ENCODE measurements at places on chromosomes 5 and 9.

DNA sequence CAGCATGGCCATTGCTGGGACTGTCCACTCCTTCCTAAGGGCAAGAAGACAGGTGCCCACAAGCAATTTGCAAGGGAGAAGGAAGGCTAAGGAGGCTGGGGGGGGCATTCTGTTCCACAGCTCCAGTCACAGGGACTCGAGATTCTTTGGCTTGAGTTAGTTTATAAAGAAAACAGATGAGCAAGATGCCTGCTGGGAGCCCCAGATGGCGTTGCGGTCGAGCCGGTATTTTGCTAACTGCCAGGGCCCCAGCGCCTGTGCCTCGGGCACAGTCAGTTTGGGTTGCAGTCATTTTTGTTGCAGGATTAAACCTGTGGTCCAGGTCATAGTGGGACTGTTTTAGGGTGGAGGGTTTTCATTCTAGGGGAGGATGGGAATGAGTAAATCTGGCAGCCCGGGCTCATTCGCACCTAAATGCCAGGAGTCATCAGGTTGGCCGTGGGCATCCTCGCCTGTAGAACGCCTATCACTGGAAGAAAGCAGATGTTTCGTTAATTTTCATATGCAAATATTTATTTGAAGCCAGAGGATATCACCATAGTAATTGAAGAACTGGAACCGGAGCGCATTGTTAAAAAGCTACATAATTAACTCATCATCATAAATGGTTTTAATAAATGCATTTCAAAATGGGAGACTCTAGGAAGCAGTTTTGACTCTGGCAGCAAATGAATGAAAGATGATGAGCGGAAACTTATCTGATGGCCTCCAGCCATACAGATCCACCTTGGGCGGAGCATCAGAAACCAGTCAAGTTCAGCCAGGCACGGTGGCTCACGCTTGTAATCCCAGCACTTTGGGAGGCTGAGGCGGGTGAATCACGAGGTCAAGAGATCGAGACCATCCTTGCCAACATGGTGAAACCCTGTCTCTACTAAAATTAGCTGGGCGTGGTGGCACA is 87.1 kb upstream of the FCN2 start:
- DNase-seq, result no peak

DNA sequence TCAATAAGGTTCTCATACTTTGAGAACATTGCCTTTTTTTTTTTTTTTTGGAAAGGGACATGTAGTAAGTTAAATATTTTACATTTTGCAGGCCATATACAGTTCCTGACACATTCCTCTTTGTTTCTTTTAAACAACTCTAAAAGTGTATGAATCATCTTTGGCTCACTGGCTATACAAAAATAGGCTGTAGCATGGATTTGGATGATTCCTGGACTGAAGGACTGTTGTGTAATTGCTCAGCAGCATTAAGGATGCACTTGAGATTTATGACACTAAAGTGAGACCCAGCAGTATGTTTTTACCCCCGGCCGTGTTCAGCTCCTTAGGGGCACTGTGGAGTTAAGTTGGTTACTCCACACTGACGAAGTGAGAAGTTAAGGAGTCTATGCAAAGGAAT is 41.3 kb downstream of the VPS13A start:
- DNase-seq, result no peak

DNA sequence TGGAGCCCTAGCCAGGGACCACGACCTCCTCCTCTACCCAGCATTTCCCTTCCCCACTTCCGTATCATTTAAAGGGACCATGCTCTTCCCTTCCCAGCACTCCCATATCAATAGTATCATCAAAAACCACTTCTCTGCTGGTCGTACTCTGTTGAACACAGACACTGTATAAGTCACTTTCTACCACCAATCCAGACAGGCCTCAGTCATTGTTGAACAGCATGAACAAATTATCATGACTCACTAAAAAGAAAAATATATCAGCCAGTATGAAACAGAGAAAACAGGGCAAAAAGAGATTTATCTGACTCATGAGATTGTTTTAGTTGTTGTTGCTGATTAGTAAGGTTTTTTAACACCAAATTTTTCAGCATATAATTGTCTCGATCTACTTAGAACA is 89.8 kb downstream of the CDKN2A start:
- no peak for DNase-seq

DNA sequence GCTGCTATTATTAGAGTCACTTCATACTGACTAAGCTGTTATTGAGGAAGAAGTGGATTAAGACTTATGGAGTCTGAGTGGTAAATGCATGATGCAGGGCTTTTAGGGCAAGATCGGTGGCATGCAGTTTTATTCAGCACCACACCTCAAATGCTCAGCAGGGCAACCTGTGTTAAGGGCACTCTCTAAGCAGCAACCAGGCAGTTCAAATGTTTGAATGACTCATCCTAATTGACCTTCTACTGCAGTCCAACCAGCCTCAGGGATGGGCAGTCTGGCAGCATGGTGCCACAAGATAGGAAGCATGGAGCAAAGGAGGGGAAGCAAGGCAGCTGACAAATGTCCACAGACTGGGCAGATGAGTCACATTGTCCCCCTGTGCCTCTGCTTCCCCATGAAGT is 80.2 kb upstream of the MIER3 start:
- no peak for DNase-seq

DNA sequence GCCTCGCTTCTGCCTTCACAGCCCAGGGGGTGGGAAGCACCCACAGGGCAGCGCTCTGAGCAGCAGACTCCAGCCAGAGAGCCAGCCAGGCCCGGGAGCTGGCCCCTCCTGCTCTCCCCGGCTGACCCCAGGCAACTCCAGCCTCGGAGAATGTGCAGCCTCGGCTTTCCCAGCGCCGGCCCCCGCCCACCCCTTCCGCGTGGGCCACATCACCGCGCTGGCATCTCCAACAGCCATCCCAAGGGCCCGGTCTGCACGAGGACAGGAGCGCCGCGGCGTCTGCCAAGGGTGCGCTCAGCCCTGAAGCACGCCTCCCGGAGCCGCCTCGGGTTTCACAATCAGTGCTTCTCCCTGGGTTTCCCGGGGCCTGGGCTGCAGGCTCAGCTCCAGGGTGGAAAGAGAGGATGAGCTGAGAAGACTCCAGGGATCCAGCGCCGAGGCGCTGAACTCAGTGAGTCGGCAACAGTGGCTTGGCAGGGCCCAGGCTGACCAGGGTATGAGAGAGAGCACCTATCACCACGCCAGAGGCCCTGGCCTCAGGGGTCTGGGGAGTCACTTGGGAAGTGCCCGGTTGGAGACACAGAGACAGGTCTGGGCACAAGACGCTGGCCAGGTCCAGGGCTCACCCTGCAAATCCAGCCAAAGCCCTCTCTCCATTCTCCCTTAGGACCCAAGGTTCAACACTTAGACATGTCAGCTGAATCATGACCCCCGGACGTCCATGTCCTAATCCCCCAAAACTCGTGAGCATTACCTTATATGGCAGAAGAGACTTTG is 79.6 kb downstream of the ADAMTS2 start:
- DNase-seq, result no peak

DNA sequence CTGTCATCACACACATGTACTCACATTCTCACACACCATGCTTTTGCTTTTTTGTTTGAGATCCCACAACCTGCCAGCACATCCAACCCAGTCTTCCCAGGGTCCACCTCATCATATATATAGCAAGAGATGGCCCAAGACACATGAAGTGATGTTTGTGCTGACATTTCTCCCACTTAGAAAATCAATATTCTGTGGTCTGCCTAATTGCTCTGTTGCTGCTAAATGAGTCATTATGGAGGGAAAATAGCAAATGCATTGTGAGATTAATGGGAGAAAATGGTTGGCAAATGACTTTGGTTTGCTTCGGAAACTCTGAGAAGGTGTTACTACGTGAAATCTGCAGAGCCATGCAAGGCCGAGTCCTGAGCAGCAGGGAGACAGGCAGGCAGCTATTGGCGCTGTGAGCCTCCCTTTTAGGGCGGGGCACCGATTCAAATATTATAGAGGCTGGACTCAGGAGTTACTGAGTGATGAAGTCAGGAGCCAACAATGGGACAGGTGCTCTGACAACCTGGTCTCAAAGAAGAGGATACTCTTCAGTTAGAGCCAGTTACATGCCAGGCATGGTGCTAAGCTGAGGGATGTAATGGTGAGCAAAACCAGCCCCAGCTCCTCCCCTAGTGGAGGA is 62.8 kb downstream of the DAB2IP start:
- DNase-seq, result no peak

GRCh38 chr9:119453490-119453911 is 84.3 kb upstream of the BRINP1 start:
- DNase-seq, result no peak

DNA sequence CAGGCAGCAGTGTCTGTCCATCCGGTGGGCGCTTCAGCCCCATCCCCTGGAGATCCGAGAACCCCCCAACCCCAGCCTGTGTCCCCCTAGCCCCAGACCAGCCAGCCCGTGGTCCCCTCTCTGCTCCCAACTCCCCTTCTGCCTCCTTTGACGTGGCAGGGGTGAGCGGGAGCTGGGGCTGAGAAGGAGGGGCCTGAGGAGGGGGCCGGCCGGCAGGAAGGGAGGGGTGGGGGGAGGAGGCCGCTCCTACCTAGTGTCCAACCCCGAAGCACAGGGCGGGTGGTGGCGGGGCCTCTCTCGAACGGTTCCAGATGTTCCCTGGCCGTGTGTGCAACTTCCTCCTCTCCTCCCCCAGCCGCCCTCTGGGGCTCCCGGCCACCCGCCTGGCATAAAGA is 31.0 kb downstream of the GOLGA2 start:
- DNase-seq, result no peak

DNA sequence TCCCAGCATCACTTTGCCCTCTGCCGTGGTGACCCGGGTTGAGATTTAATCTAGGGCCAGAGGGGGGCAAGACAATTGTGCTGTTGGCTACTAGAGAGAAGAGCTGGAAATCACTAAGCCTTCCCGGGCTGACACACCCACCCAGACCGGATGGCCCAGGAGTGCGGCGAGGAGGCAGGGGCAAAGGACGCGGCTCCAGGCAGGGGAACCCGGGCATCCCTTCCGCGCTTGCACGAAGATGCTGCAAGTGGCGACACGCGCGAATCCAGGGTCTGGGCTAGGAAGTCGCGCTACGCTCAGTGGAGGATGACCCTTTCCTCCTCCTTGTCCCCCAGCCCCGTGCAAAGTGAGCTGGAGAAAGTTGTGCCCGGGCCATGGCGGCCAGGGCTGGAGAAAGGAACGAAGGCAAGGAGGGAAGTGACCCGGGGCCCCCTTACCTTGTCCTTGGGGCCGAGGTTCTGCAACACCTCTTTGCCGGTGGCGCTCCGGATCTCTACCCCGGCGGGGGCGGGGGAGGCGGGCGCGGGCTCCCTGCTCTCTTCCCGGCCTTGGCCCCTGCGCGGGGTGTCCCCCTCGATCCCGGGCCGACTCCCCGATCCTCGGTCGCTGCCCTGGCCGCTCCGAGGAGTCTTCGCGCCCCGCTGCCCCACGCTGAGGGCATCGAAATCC is 693 bp downstream of the DPYSL3 start:
- DNase-seq, result no peak

DNA sequence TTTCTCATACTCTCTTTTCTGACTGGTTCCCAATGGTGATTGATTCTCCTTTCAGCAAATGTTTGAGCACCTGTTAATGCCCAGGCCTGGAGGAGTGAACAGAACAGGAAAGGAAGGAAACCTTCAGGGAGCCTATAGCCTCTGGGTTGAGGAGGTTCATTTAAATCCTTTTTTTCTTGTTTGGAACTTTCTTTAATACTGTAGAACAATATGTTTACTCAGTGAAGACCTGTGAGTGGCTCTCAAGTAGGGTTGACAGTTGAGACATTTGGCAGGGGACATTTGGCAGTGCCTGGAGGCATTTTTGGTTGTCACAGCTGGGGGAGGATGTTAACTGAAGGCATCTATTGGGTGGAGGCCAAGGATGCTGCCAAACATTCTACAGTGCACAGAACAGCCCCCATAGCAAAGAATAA is 6.1 kb upstream of the FAM120AOS start:
- DNase-seq, result no peak

GRCh38 chr5:39207345-39208045 is 11.9 kb downstream of the FYB1 start:
- DNase-seq, result no peak

DNA sequence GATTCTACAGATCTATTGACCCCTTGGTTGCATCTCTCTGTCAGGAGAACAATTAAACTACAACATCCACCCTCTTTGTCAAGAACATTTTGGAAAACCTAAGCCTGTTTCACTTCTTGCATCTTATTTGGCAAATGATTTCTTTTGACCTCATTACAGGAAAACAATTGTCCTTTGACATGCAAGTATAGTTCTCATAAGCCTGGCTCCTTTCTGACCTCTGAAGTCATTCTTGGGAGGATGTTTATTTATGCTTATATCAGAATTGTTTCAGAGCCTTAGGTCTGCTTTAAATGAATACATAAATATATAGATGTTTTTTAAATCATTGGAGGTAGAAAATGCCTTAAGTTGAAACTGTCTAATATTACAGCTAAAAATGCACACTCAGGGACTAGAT is 361.3 kb upstream of the PTGER4 start:
- DNase-seq, result no peak

DNA sequence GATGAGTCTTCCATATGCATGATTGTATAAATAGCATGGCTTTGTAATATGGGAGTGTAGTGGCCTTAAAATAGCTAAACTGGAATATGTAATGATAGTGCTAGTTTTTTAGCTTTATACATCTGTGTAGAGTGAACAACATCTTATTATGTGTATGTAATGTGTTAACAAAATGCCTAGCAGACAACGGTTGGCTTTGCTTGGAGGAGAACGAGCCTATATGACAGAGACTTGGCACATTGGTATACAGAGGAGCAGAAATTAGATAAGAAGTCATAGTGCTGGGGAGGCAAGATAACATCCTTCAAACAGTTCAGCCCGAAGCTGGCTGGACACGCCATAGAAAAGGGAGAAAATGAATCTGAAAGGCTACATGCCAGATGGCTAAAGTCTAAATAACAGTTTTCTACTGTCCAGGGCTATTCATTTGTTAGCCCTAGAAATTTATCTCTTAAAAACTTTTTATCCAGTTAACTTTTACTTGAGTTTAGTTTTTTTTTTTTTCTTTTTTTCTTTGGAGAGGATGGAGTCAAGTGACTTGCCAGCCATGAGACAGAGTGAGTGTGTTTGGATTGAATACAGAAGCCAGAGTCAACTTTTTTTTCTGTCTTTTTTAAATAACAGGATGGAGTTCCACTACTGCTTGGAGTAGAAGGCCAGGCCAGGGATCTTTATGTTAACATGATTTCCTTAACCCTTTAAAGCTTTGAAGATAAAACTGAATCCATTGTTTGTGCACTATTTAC is 214.4 kb upstream of the ACTBL2 start:
- DNase-seq, result no peak

- no peak for DNase-seq
Observed at GRCh38 chr5:37776826-37777225, 63.0 kb downstream of the GDNF start.

DNA sequence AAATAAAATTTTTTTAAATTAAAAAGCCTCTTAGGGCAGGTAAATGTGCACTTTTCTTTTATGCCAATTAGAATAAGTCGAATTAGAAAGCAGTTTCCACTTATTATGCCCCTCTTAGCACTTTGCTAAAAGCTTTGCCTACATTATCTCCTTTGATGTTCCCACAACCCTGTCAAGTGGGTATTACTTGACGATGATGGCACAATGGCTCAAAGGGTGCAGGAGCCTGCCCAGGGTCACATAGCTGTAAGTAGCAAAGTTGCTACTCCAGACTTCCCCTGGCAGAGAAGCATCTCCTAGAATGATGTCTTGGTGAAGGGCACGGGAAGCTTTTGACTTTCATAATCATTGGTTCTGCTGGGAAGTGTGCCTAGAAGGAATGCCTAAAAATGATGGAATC is 18.4 kb upstream of the IQGAP2 start:
- DNase-seq, result no peak

GRCh38 chr5:2569774-2570542 is 181.5 kb downstream of the IRX2 start:
- DNase-seq, result no peak

Measured in memory B cell (primary cell).